ENCODE measurements at places on chromosomes 4 and X.

DNA sequence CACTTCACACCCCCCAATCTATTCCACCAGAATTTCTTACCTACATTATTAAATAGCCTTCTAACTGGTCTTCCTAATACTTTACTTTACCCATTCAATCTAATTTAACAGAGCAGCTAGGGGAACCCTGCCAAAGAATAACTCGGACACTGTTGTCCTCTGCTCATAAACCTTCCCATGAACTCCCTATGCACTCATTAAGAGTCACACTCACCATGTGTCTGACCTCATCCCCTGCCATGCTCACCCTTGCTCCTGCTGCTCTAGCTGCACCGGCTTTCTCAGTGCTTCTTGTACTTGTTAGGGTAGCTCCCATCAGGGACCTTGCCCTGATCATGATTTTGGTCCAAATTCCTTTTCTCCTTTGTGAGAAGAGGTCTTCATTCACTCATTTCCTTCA is 54.6 kb upstream of the GUCY1A1 start:
- no peak for DNase-seq

GRCh38 chr4:154389148-154389547 is 102.5 kb downstream of the DCHS2 start:
- DNase-seq: no peak

- no peak for DNase-seq
These were observed 45.1 kb upstream of the CDX4 start for GRCh38 chrX:73401591-73402266.

DNA sequence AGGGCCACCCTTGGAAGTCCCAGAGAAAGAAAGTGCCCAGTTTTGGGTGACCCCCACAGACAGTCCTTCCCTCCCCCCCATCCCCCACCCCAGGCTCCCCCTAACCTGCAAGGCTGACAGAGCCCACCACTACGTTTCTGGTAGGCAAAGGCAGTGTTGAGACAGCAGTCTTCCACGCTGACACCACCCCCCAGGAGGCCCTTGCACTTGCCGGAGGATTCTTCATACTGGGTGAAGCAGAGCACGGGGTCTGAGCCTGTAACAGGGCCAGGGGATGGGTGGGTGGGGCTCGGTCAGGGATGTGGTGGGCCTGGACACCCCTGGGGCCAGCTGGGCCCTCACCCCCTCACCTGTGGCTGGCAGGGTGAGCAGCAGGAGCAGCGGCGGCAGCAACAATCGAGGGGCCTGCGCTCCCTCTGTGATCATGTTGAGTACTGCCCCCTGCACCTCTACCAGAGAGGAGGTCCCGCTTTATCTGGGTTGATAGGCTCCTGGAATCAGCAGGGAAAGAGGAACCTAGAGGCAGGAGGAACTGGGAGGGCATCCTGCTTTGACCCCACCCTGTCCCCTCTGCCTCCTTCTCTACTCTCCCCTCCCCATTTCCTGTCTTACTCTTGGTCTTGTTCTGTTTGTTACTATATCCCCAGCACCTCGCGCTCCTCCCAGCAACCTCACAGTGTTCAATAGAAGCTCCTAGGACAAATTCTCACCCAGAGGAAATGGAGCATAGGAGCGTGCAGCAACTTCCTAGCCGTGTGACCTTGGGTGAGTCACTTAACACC is at the start of gene CFP:
Gene CFP, minus strand, starts transcription at position 512 of the 782 bp plus-strand sequence. Its CDS starts 86 bp downstream, at position 426.
- DNase-seq: no peak

DNA sequence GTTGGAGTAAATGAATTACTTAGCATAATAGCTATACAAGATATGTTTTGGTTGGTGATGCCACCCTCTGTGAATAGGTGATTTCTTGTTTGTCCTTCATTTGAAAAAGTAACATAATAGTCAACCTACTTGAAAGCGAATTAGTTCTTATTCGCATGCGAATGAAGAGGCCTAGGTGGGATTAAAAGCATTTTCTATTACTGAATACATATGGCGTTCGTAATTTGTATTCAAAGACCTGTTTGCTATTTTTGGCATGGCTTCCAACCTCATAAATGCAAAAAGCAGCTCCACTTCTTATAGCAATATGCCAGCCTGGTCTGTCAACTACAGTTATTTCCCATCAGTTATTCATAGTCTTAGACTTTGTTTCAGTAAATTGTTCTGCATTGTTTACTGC is 261.3 kb downstream of the TENM3 start:
- DNase-seq: no peak

DNA sequence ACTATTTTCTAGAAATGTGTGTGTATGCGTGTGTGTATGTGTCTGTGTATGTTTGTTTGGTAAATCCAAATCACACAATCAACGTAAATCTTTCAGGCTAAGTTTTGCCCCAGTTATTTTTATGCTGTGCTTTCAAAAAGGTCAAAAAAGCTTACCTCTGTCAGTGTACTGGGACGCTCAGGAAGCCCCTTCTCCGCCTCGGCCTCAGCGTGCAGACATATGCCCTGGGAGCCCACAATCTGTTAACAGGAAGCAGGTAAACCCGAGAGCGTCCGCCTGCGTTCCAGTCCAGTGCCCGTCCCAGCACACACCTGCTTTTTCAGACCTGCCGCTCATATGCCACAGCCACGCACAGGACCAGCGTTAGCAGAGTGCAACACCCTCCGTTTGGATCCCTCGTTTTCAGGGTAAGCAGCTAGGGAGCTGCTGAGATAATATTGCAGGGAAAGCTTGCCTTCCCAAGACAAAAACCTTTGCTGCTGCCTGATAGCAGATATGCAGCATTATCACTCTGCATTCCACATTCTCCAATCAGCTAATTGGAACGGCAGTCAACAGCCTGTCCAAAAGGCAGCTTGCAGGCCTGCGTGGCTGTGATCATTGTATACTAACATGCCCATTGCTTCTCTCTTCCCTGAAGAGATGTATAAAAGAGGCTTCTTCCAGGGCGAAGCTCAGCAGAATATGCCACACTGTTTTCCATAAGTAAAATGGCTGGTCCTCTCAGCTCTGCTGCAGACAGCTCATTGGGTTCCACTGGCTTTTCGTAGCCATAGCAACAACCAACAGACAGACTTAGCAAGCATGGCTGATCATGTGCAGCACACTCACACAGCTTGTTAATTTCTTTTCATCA is at the start of gene SORBS2:
Gene SORBS2, minus strand, starts transcription at position 686 of the 856 bp plus-strand sequence. CDS start 121,623 bp downstream, outside the sequence.
- no peak for DNase-seq

DNA sequence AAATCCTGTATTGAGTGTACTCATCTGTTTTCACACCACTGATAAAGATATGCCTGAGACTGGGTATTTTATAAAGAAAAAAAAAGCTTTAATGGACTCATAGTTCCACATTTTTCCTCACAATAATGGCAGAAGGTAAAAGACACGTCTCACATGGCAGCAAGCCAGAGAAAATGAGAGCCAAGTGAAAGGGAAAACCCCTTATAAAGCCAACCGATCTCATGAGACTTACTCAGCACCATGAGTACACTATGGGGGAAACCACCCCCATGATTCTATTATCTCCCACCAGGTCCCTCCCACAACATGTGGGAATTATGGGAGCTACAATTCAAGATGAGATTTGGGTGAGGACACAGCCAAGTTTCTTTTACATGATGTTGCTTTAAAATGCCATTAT is 171.9 kb downstream of the GALNTL6 start:
- DNase-seq: no peak

- DNase-seq: no peak
These were observed 360.5 kb downstream of the ZNF674 start for GRCh38 chrX:46184749-46185148.

DNA sequence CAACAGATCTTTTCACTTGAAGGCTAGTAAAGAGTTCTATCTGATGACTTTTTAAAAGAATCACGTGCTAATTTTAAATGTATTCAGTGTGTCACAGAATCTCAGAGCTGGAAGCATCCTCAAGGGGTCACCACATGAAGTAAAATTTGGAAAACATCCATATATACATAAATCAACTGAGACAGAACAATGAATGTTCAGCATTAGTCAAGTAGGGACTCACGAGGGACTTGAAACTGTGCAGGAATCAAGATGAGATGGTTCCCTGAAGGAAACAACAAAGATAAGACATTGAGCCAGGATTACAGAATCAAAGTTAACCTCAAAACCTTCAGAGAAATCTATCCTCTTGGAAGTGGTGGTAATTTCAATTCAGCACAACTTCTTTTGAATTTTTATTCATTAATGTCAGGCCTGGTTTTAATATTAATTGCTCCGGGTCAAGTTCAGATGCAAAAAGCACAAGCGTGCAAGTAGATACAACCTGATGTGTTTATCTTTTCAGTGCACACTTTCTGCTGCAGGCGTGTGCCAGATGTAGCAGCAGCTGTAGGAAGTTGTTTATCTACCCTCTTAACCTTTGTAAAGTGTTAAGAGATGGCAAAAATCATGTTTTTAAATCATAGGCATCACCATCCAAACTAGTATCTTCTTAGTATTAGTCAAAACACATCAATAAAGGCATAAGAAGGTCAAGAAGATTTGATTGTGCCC is 87.7 kb upstream of the SRD5A3 start:
- no peak for DNase-seq
